Effector memory CD4-positive, alpha-beta T cell (primary cell): ENCODE measurements at places on chromosomes 7 and 10.

- peak overlapping the region; percentile 23 for H3K27ac ChIP-seq
- no peak overlapping the region for H3K4me3 ChIP-seq
- H3K27me3 ChIP-seq: no peaks in the 10 kb centered on the region
- H3K4me1 ChIP-seq: peaks cover 43% of the 10 kb centered on the region
- DNase-seq: no peak
Observed at GRCh38 chr7:4742852-4743251, 32.6 kb upstream of the AP5Z1 start.

- DNase-seq: no peak
- H3K27ac ChIP-seq: no peak overlapping the region
- H3K27me3 ChIP-seq: no peaks in the 10 kb centered on the region
Observed at GRCh38 chr7:30154111-30154587, 19.4 kb downstream of the MTURN start.

DNA sequence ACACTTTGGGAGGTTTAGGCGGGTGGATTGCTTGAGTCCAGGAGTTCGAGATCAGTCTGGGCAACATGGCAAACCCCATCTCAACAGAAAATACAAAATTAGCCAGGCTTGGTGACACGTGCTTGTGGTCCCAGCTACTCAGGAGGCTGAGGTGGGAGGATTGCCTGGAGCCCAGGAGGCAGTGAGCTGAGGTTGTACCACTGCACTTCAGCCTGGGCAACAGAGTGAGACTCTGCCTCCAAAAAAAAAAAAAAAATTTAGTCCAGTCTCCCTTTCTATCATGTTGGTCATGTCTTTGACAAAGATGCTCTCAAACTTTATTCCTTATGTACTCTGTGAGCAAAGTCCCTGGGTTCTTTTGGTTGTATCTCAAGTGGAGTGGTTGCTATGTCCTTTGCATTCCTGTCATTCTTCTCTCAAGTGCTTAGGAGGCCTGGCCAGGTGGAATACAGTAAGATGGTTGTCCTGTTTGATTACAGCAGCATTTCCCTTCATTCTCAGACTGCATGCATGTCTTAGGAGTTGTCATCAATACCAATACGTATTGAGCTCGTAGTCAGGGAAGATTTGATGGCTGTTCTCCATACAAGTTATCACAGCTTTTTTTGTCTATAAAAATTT is 85.7 kb downstream of the MMRN2 start:
- no peaks in the 10 kb centered on the region for H3K4me1 ChIP-seq
- no peak overlapping the region for H3K27ac ChIP-seq
- H3K4me3 ChIP-seq: no peak overlapping the region
- no peak for DNase-seq

GRCh38 chr7:140722254-140722653 is 25.7 kb downstream of the NDUFB2 start:
- no peak for DNase-seq
- no peaks in the 10 kb centered on the region for H3K27me3 ChIP-seq
- H3K27ac ChIP-seq: no peak overlapping the region
- H3K36me3 ChIP-seq: no peaks in the 10 kb centered on the region

- H3K4me3 ChIP-seq: no peak overlapping the region
- DNase-seq: no peak
- H3K27me3 ChIP-seq: no peaks in the 10 kb centered on the region
Observed at GRCh38 chr7:41316410-41316809, 386.5 kb downstream of the INHBA start.
